Regular cardiac myocyte (primary cell): ENCODE measurements at places on chromosomes 7 and 10. TPM values are rescaled to one million over a fixed set of nuclear protein-coding genes. Genes with fewer than 3 reads are reported as not detected.

Gene KCNMA1
- 15.5 and 20.7 TPM in 2 replicates for total RNA-seq

Gene CCL26
- 2.9 and 12.1 TPM in 2 replicates for total RNA-seq

Gene PHKG1
- total RNA-seq: 1.4 TPM in 1 of 2 replicates, not detected in the other

Gene CYP3A4
- total RNA-seq: not detected in 2 replicates

Gene ENTPD1
- total RNA-seq: 0.58 and 4.2 TPM in 2 replicates
